ENCODE measurements at places on chromosomes 4 and X.

DNA sequence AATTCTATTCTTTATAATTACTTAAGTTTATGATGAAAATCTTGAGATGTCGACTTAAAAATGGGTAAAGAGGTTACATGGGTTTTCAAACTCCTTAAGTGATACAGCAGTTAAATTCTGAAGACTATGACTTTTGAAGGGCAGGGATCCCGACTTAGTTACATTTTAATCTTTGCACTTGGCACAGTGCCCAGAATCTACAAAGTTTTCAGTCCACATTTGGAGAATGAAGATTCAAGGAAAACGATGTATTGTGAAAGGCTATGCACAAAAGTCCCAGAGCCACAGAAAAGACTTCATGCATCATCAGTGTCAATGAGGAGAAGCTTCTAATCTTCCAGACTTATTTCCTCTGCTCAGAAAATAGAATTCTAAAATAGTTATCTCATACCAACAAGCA is 36.3 kb upstream of the GRPR start:
- no peak for DNase-seq

GRCh38 chr4:8371596-8371995 is 68.9 kb downstream of the ACOX3 start:
- DNase-seq, result no peak

- DNase-seq, result no peak
Measured at GRCh38 chr4:5959211-5959982, 58.8 kb downstream of the C4orf50 start.

DNA sequence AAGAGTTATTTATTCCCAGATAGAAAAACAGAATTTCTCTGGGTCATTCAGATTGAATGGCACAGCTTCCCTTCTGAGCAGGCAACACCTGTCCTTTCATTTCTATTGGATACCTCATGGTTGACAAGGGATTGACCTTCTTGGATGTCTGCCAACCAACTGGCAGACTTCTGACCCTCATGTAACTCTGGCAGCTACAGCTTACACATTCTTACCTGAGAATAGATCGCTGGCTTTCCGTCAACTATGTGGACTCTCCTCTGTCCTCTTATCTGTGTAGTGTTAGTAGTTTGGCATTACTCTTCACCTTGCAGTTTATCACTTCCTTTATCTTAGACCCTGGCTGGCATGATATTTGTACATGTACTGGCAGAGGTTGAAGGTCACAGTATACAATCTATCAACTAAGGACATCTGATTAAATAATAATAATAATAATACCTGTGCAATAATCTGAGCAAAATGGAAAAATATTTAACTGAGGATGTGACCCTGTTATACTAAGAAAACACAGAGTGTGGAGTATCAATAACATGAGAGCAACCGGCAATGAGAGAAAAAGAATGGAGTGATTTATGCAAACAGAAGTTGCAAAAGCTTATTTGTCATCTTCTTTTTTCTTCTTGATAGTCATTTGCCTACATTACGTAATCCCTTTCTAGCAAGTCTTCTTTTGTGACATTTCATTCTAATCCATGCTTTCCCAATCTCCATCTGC is 1118.2 kb downstream of the ARAP2 start:
- no peak for DNase-seq

GRCh38 chrX:11449613-11450012 is 156.4 kb downstream of the AMELX start:
- no peak for DNase-seq

GRCh38 chr4:184932343-184932742 is 85.9 kb upstream of the HELT start:
- no peak for DNase-seq

DNA sequence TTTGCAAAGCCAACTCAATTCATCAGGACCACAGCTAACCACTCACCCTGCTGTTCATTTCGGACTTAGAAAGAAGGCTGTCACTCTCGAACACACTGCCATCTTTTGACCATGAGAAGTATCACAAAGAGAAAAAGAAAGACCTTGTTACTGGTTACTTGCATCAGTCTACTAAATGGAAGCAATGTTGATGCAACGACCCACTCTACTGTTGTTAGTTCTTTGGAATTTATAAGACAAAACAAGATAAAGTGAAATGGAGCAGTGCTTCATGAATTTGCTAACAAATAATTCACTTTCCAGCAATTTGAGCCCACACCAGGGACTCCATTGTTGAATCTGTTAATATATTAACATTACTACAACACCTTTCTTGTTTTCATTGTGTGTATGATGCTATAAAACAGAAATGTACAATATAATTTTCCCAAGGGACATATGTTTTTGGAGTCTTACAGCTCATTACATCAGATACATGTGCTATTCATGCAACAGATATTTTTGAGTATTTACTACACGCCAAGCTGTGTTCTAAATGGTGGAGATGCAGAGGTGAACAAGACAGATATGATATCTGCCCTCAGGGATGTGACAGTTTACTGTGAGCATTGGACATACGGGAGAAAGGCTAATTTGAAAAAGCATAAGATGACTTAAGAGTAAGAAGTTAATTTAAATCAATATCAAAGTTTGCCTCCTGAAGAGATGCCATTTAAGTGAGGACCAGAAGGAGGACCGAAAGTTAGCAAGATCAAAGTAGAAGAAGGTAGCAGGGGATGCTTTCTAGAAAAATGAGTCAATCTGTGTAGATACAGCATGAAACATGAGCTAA is 87.2 kb downstream of the AREG start:
- peak; percentile 7 for DNase-seq

GRCh38 chr4:106369456-106370060 is 980 bp upstream of the GIMD1 start:
- peak; percentile 29 for DNase-seq

DNA sequence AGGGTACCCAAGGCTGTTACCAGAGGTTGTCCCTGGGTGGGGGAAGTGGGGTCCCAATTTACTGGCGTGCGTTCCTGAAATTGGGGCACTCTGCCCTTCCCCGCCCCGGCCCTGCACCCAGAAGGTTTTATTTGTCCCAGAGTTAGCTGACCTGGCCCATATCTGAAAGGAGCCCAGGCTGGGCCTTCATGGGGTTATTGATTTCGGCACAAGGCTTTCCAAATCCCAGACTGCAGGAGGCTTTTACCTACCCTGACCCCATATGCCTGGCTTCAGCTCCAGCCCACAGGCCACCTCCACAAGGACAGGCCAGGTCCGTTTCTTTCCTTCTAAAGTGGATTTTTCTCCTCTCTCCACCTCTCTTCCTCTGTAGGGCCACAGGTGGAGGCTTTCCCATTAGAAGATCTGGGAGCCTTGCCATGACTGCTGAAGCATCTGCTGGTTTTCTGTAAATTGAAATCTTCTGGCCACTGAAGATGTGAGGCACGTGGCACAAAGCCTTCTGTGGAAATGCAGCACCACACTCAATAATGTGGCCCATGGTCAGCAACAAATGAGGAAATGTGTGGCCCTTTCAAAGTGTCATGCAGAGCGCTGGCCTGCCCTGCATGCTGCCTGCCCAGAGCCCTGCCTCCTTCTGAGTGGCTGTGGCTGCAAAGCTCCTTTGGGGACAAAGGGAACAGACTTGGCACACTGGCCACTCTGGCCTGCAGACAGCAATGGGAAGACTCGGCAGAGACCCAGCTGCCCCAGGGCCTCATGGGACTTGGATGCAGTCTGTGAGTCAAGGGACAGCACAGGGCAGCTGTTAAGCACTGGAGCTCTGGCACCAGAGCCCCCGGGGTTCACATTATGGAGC is 43.1 kb upstream of the MTM1 start:
- no peak for DNase-seq

GRCh38 chr4:111016416-111016815 is 393.5 kb upstream of the PITX2 start:
- no peak for DNase-seq
